ENCODE measurements at places on chromosomes 1 and 21.

- no peak for DNase-seq
Observed at GRCh38 chr1:230922620-230923019, 54.3 kb upstream of the C1orf198 start.

- no peak for DNase-seq
Observed at GRCh38 chr1:240528591-240528990, 83.4 kb downstream of the GREM2 start.

DNA sequence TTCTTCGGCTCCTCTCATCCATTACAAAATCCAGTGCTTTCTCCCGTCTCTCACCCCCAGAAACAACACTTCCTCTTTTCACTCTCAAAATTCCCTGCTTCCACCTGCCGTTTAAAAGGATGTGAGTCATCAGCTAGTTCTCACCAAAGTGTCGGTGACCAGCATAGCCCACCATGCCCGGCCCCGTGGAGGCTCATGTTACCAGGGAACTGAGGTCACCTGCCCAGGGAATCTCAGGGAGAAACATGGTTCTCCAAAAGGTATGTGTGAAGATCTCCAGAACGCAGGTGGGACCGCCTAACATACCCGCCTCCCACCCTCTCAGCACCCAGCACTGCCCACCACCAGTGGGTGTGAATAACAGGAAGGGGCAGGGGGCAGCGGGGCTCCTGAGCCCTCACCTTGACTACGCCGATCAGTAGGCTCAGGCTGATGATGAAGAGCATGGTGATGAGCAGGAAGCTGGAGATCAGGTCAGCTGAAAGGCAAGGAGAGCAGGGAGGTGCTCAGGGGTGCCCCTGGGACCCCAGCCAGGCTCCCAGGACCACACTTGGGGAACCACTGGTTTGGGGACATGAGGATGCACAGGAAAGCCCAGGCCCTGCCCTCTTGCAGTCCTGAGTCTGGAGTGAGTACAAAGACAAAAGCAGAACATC, 16.2 kb downstream of the LAPTM5 start:
- DNase-seq, result no peak

DNA sequence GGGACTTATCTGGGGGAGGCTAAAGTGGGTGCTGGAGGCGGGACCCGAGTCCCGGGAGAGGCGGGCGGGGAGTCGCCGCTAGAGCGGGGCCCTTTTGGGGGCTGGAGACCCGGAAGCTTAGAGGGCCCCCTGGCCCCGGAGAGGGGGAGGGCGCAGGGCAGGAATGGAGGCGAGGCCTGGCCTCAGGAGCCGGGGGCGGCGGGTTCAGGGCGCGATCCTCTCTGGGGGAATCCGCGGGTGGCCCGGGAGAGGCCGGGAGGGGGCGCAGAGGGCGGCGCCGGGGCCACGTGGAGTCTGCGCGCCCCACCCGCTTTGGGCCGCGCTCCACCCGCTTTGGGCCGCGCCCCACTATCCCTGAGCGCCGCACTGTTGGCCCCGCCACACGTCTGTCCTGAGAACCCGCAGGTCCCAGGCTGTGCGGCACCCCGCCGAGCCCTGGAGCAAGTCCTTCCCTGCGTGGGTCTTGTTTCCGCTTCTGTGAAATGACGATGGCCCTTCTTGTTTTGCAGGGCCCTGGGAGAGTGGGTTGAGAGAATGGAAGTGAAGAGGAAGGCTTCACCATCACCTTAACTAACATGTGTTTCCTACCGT, 84.4 kb downstream of the NKAIN1 start:
- no peak for DNase-seq

DNA sequence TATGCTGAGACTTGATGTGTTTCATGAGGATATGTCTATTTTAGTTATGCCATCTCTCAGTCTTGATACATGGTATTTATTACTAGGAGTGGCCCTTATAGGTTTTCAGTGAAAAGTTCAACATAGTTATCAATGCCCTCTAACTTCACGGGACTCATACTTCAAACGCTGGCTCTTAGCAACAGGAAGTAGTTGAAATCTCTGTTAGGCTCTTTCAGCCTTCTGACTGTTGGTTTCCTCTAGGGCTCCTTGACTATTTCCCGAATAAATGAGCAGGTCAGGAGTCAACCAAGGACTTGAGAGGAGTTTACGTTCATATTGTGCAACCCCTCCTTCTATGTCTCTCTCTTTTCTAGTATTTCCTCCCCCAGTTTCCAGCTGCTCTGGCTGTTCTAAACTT, 141.8 kb downstream of the RGS7 start:
- DNase-seq, result no peak

DNA sequence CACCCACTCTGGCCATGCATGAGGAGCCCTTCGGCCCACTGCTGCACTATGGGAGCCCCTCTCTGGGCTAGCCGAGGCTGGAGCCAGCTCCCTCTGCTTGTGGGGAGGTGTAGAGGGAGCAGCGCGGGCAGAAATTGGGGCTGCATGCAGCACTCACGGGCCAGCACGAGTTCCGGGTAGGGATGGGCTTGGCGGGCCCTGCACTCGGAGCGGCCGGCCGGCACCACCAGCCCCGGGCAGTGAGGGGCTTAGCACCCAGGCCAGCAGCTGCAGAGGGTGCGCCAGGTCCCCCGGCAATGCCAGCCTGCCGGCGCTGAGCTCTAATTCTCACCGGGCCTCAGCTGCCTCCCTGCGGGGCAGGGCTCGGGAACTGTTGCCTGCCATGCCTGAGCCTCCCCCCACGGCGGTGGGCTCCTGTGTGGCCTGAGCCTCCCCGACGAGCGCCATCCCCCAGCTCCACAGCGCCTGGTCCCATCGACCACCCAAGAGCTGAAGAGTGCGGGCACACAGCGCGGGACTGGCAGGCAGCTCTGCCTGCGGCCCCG, 209.0 kb downstream of the LTN1 start:
- no peak for DNase-seq

DNA sequence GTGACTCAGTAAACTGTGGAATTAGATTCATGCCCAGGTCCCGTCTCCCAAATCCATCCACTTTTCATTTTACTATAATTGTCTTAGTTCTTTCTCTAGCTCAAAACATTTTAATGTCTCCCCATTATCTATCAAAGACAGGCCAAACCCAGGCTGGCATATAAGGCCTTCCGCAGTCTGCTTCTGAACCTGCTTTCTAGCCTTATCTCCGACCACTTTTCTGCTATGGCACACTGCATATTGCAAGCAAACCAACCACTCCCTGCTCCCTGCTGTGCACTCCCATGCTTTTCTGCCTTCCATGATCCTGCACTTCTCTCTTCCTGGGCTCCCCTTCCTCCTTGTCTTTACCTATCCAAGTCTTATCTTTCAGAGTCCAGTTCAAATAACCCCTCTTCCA, 17.3 kb upstream of the PIGM start:
- DNase-seq, result no peak

GRCh38 chr1:90724361-90724760, 7.3 kb upstream of the BARHL2 start:
- no peak for DNase-seq

DNA sequence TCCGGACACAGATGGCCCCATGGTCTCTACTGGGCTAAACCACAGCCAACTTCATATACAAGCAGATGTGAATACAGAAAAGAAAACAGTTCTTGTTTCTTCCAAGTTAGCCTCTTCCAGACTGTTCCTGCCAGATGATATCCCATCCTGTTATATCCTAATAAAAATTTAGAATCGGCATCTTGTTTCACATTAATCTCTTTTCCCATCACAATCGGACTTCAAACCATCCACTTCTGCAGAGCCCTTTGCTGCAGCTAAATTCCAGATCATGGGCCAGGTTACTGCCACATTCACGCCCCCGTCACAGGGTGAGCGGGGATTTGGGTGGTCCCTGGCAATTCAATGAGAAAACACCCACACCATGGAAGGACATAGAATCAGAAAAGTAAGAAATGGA, 57.2 kb downstream of the NPHP4 start:
- DNase-seq, result no peak

- no peak for DNase-seq
Observed at GRCh38 chr1:41286486-41286885, 44.4 kb upstream of the SCMH1 start.

GRCh38 chr1:162703708-162704107, 71.4 kb downstream of the DDR2 start:
- no peak for DNase-seq

DNA sequence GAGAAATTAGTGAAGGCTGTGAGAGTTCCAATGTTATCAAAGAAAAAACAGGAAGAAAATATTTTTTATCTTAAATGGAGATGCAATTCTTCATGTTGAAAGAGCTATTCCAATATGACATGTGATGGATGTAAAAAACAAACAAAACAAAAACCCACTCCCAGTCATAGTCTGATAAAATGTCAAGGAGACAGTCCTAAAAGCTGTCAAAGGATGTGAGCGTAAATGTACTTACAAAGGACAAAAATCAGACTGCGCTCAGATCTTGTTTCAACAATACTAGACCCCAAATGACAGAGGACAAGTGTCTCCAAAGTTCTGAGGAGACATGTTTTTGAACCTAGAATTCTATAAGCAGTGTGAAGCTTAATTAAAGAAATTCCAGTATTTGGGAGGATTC, 265.8 kb downstream of the PLPP3 start:
- no peak for DNase-seq

- no peak for DNase-seq
Observed at GRCh38 chr21:46038871-46039397, 57.4 kb downstream of the COL6A1 start.

DNA sequence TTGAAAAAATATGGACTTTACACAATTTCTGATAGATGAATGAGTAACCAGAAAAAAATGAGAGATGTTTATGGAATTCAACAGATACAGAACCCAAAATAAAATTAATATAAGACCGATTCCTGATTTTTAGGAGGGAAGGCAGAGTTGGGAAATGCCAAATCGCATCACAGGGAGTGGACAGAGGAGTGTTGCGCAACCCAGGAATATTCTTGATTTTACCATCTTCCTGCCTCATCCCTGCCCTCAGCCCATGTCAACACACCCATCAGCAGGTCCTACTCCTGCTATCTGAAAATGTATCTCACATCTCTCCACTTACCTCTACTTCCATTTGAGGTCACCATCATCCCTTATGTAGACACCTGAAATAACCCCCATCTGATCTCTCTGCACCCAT, 221.0 kb downstream of the DSCAM start:
- no peak for DNase-seq

DNA sequence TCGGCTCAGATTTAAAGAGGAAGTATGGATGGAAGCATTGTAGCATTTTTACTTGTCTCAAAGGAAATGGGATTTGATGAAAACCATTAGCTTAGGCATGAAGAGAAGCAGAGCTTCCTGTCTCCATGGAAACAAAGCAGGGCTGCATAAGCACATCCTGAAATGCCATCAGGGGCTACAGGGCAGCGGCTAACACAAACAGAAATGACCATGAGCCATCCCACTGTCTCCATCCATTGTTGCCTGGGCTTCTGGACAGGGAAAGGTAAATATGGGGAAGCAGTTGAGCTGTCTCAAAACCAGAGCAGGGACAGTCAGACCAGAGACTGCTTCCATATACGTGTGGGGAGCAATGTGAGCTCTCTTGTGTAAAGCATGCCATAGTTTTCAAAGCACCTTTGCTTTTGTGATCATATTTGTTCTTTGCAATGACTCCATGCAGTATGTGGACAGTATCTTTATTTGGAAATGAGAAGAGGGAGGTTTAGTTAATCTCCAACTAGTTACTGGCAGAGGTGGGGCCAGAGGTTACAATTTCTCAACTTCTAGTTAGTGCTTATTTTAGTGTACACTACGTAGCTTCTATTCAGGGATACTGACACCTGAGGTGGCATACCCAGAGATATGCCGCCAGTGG, 176.1 kb downstream of the CACNA1E start:
- DNase-seq, result no peak

DNA sequence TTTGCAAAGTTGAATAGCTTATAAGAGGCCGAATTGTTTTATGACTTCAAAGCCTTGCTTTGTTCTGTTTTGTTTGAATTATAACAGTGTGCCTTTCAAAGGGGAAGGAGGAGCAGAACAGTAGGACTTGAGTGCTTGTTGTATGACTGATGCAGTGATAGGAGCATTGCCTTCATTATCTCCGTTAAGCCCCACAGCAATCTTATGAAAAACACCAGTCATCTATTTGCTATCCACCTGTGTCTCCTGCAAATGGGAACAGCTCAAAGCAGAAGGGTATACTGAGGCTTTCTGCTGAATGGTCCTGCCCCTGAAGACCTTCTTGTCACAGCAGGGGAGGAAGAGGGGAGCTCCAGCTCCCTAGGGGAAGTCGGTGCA, 127.5 kb downstream of the RNF220 start:
- DNase-seq, result no peak

DNA sequence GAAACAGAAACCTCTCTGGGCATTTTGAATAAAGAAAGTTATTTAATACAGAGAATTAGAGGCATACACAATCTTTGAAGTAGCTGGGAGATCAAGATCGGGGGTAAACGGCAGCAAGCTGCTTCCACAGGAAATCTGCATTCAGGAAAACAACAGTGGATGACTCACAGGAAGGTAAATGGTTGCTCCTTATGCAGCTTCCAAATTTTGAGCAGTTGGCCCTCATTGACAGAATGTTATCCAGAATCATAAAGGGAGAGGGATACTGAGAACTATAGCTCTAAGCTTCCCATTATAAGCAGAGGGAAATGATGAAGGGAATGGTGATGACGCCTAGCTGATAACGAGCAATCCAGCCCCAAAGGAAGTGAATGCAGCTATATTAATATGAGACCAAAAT, 28.6 kb downstream of the ZMYND12 start:
- no peak for DNase-seq

GRCh38 chr1:153483776-153484175, 23.3 kb upstream of the S100A7 start:
- no peak for DNase-seq

GRCh38 chr1:37243368-37244082, 209.2 kb upstream of the GRIK3 start:
- no peak for DNase-seq

DNA sequence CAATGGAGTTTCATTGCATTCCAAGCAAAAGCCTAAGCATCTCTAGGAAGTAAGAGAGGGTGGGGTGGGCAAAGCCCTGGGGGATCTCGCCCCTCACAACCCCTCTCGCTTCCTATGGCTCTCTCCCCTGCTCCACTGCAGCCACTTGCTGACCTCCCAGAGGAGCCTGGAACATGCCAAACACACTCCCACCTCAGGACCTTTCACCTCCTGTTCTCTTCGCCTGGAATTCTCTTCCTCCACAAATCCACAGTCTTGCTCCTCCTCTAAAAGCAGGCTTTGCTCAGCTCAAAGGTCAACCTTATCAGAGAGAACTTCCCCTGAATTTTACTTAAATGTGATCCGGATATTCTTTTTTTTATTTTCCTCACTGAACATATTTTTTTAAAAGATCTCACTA, 20.9 kb upstream of the SRRM1 start:
- no peak for DNase-seq

DNA sequence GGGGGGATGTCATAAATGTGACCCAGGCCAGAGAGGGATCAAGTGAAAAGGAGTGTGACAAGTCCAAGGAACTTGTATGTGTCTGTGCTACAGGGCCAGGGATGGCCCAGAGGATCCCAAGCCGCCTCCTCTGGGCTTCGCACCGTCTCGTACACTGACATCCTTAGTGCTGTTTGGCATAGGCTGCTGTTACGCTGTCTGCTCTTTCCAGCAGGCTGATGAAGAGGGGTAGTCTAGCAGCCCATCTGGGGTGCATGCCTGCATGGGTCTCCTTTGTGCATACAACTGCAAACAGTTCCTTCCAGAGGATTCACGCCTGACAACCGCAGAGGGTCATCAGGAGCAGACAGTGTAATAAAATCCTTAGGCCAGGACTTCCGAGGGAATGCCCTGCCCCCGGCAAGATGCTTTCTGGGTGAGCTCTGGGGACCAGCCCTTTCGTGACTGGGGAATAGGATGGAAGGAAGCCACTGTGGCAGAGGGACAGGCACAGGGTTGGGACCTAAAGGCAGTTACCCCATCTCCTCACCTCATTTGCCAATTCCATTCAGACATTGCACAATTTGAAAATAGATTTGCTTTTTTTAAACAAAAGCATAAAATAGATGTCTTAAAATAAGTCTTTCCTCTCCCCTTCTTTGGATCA, 6.3 kb upstream of the GOLT1A start:
- DNase-seq, result no peak

Data from cortex of kidney (tissue), 1 donor.